ENCODE measurements at places on chromosomes 7 and 10.

- DNase-seq = no peak
These were observed 31.4 kb downstream of the CCNJ start for GRCh38 chr10:96074776-96075175.

GRCh38 chr7:122699017-122699416, at the start of gene RNF133:
Gene RNF133, minus strand, starts transcription at chr7:122699117. Its CDS starts 199 bp downstream, at chr7:122698918.
- DNase-seq = no peak

DNA sequence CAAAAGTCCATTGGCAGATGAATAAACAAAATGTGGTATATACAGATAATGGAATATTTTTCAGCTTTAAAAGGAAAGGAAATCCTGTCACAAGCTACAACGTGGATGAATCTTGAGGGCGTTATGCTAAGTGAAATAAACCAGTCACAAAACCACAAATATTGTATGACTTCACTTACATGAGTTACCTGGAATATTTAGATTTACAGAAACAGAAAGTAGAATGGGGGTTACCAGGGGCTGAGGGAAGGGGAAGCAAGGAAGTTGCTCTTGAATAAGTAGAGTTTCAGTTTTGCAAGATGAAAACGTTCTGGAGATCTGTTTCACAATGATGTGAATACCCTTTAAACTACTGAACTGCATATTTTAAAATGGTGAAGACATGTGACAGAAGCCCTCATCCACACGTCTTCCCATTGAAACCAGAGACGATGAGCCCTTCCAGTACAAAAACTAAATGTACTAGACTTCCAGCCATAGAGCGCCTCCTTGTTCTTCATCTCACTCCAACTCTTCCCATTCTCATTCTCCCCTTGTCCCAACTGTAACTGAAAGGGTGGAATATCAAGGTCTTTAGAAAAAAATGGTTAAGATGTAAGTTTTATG, 62.4 kb downstream of the MICU1 start:
- peak; percentile 23 for DNase-seq

DNA sequence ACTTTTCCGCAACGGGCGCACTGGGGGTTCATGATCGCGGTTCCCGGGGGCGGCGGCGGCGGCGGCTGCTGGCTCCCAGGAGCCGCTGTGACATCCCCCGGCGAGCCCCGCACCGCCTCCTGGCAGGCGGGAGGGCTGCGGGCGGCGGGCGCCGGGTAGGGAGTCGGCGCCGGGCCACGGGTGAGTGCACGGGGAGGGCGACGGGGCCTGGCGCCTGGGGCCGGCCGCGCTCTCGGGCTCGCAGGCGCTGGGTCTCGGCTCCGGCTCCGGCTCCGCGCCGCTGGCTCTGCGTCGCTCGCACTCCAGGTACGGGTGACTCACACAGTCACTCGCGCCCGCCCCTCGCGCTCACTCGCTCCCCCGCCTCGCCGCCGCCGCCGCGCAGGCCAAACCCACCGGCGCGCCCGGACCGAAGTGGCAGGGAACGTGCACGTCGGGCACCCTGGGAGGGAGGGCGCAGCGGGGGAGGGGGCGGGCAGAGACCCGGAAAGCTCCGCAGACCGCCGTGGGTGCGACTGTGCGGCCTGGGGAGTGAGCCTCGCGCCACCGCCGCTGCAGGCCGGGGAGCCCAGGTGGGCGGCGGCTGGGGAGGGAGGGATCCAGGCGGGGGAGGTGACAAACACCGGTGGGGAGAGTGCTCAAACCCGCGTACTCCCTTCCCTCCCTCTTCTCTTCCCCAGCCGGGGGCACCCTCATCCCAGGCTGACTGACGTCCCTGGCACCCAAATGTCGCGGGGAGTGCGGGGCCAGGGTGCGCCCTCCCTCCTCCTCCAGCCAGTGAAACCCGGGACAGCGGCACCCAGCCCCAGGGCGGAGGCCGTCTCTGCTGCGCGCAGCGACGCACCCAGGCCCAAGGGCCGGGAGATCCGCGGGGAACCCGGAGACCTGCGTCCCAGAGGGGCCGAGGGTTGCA, 276.9 kb upstream of the NEBL start:
- peak; percentile 14 for DNase-seq

DNA sequence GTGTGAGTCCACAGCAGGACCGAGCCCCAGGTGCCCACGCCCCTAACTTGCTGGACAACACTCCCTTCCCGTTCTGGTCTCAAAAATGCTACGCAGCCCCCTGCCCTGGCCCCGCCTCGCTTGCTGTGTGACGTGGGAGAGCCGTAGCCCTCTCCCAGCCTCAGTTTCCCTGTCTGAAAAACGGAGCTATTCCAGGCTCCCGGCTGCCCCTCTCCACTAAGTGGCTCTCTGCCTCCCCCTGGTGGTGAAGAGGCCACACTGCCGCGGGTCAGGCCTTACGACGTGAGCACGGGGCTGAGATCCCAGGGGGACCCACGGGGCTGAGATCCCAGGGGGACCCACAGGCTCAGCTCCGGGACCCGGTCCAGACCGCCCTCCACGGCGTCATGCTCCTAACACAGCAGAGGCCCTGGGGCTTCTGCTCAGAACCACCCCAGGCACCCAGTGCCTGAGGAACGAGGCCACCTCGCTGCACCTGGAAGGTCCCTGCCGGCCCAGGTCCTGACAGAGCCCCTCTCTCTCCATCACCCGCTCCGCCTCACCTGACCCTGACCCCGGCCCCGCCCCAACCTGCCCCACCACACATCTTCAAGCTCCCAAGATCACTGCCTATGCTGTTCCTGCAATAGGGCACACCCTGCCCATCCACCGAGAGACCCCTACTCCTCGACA, 26.7 kb downstream of the MICALL2 start:
- peak; percentile 85 for DNase-seq
